ENCODE measurements at places on chromosomes 2 and 18.

DNA sequence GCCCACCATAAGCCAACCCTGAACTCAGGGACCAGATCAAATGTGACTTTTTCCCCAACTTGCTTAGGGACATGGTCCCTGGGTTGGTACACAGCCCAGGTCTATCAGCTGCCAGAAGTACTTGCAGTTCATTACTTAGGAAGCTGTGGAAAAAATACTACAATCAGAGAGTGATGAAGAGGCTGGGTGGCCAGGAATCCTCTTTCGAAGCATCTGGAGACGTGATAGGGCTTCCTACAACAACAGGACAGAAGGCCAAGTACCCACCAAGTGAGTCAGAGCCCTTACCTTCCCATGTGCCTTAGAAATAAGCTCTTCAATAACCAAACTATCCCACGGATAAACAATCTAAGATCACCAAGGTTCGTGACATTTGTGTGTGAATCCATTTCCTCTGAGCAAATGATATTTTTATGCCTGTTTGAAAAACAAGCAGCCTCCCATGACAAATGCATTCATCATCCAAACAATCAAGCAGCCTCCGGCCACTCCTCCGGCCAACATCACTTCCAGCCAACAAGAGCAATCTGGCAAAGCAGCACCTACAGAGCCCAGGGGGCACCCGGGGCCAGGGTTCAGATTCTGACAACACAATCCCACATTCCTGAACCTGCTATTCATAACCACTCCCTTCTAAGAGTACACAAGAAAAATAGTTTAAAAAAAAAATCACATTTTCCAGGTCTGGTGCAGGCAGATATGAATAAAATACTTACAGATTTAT, 26.4 kb downstream of the TBC1D8 start:
- peak; percentile 97 for DNase-seq

DNA sequence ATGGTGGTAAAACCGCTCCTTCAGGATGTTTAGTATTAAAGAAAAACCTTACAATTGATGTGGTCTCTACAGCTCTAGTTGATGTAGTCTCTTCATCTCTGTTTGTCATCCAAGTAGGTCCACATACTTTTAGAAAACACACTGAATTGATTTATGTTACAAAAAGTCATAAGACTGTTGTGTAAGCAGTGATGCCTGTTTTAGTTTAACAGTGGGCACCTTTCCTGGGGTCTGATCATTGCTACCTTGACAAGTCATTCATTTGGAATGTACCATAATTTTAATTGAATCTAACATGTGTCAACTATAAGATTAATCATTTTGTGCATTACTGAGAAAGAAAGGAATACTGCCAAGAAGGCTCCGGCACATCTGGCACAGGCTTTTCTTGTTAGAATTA, 34.3 kb downstream of the GIGYF2 start:
- DNase-seq, result peak; percentile 3

- DNase-seq, result no peak
Observed at GRCh38 chr2:127651971-127652550, 6.1 kb downstream of the GPR17 start.

- no peak for DNase-seq
Observed at GRCh38 chr2:216415541-216415940, 3.3 kb downstream of the SMARCAL1 start.

Data from GM04503 (cell line).